ENCODE measurements at places on chromosomes 3 and 15.
A peak's percentile ranks its signal among the peaks of the same experiment; 100 is the strongest.

GRCh38 chr15:75042730-75043508 is 19.5 kb downstream of the PPCDC start:
- DNase-seq: peak; percentile 49

- DNase-seq: peak; percentile 92
Observed at GRCh38 chr3:128075522-128076482, 23.6 kb downstream of the SEC61A1 start.

GRCh38 chr3:56664823-56665222 is 18.2 kb downstream of the TASOR start:
- no peak for DNase-seq

DNA sequence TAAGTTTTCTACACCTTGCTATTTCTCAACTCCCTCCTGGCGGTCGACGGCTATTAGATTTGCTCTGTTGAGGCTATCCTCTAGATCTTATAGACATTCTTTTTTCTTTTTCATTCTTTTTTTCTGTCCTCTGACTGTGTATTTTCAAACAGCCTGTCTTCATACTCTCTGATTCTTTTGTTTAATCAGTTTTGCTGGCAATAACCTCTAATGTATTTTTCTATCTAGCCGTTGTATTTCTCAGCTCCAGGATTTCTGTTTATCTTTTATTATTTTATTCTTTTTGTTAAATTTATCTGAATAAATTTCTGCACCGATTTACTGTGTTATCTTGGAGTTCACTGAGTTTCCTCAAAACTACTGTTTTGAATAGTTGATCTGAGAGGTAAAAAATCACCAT is 31.5 kb downstream of the NLGN1 start:
- no peak for DNase-seq

- no peak for DNase-seq
Observed at GRCh38 chr3:163983940-163984339, 1094.4 kb downstream of the SI start.

GRCh38 chr3:51982352-51982837 is 940 bp upstream of the ACY1 start:
- peak; percentile 38 for DNase-seq

GRCh38 chr3:47976135-47976732 is 40.0 kb downstream of the MAP4 start:
- no peak for DNase-seq

DNA sequence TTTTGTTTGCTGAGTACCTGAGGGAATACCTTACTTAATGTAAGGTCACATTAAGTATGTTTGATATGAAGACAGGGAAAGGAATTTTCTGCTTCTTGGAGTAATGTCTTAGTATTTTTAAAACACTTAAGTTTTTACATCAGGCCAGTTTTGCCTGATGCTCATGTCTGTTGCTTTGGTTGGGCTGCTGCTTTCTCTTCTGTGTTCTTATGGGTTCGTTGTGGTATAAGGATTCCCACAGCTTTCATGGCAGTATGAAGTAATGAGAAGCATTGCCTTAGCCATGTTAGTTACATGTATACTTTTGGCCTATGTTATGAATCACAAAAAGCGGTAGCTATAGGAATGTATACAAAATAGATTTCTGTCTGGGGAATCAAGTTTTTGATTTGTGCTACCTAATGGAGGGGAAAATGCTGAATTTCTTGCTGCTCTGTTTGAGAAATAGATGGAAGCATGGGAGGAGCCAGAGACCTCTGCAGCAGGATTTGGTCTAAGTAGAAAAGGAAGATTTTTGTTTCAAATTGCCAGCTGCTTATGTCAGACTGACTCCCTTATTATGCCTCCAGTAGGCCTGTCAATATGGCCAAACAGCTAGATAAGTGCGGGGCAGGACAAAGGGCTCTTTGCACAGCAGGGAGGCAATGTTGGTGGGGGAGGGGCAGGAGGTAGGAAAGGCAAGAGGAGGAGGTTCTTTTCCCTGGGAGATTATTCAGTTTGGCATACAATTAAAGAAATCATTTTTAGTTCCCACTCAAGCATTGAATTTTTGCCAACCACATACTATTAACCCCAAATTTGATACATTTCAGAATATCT is 5.2 kb downstream of the SETD5 start:
- peak; percentile 45 for DNase-seq

- DNase-seq: no peak
Observed at GRCh38 chr3:150911771-150912170, 6.5 kb upstream of the MINDY4B start.

DNA sequence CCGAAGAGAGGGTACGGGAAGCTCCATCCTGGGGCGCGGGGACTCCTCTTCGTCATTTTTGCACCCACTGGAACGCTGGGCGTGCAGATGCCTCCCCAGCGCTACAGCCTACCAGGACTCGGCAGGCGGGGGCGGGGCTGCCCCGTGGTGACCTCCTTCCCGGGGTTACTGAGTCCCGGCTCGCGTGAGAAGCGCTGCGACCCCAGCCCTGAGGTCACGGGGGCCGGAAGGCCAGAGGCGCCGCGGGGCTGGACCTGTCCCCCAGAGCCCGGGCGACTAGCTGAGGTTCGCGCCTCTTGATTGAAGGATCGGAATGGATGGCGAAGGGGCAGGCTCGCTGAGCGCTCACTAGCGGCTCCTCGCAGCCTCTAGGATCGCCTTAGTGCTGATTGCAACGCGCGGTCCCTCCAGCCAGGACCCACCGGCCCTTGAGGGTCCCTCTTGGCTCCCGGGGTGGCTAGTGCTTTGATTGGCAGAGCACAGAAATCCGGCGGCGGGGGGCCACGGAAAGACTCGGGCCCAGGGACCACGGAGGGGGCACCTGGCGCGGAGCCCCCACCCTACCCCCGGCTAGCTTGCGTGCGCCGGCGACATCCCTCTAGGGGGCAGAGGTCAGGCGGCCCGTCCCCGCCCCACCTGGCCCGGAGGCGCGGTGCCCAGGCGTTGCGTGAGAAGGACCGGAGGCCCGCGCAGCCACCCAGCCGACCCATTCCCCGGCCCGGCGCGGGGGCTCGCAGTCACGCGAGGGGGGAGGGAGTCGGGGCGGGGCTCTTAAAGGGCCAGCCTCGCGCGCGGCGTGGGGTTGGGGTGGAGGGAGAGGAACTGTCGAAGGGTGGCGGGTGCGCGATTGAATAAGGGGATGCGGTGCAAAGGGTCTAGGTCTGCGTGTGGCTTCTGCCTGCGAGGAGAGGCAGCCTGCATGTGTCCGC is 781 bp upstream of the CYP1A1 start:
- no peak for DNase-seq

GRCh38 chr3:83460052-83460451 is 1498.7 kb upstream of the CADM2 start:
- no peak for DNase-seq

DNA sequence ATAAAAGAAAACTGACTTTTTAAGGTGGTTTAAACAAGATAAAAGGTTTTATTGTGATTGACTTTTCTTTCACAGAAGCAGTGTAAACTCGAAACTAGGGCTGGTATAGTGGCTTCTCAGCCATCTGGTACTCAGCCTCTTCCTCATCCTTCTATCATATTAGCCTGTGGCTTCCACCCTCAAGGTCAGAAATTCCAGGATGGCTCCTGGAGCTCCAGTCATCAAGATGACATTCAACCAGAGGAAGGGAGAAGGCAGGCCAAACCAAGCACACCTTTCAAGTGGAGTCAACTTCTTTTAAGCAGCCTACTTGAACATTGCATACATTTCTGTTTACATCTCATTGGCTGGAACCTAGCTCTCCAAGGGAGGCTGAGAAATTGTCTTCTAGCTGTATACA is 1.3 kb upstream of the MESD start:
- DNase-seq: no peak

- no peak for DNase-seq
Observed at GRCh38 chr15:92425578-92426225, 32.0 kb downstream of the ST8SIA2 start.

- no peak for DNase-seq
Observed at GRCh38 chr3:58776231-58776630, 109.7 kb upstream of the FAM3D start.

DNA sequence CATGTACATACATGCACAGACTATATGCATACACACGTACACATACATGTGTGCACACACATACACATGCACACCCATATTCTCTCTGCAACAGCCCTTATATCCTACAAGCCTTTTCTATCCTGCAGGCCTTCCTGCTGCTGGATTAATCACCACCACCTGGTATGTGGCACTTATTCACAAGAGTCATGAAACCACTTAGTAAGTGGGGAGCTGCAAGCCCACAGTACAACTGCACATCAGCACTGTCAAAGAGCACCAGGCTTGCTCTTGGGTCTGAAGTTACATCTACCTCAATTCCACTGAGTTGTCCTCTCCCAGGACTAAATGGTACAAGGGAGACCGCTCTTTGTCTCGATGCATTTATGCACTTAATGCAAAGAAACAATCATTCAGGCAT is 233.2 kb downstream of the KLF13 start:
- DNase-seq: no peak

DNA sequence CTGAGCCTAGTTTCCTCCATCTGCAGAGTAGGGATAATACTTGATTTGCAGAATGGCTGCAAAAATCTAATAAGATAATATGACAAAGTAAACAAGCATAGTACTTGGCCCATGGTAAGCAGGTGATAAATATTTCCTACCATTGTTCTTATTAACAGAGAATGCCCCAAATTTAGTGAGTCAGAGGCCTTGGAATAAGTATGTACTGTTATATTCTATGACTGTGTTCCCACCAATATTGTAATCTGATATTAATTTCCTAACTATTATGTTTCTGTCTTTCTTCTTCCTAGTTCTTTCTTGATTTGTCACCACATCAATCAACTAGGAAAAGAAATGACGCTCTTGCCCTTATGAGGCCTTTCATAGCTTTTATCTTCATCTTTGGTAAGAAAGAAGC is 178.4 kb upstream of the SLC2A2 start:
- DNase-seq: no peak

DNA sequence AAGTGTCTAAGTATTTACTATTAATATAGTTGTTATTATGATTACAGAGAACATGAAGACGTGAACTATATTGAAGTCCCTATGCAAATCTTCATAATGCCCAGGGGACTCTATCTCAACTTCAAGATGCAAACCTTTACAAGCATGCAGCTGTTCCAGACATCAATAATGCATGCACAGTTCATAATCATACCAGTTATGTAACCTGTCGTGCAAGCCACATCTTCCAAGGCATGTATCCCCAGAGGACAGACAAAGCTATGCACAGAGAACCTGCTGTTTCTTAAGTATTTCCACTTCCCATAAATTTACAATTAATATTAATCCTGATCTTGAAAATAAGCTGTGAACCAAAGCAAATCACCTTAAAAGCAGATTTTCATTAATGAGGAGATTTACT is 534.1 kb downstream of the TUSC7 start:
- DNase-seq: no peak

DNA sequence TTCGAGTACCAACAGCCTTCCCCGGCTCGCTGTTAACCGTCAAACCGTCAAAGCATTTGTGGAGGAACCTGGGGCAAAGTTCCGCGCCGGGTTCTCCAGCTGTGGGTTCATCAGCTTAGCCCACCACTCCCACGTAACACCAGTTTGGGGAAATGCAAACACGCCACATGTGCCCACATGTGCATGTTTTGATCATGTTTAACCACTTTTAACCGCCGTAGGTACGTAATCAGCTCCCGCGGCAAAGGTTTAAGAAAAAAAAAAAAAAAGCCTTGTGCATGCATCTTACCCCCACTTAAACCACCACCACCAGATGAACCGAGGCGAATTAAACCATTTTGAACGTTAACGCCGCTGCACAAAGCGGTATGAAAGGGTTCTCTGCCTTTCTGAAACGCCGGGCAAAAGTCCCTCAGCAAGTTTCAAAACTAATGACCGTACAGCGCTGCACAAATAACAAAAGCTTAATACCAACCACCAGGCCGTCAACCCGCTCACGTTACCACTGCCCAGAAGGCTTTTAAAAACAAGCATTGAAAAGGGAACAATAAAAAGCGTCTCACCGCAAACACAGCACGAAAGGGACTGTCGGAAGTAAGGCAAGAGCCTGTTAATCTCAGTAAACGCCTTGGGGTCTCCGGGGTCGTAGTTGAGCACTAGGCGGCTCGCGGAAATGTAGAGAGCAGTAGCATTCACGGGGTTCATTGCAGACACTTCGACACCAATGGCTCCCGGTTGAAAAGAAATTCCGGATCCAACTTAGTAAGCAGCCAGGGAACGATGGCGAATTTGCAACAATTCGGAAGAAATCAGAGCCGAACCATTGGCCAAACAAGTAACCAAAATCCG is 1.5 kb downstream of the MSL2 start:
- DNase-seq: peak; percentile 25

- DNase-seq: no peak
Observed at GRCh38 chr15:94366781-94367180, 135.4 kb downstream of the MCTP2 start.

GRCh38 chr3:181948286-181948685 is 236.6 kb downstream of the SOX2 start:
- no peak for DNase-seq

- DNase-seq: no peak
Observed at GRCh38 chr15:68436680-68437079, 4.7 kb upstream of the ITGA11 start.

DNA sequence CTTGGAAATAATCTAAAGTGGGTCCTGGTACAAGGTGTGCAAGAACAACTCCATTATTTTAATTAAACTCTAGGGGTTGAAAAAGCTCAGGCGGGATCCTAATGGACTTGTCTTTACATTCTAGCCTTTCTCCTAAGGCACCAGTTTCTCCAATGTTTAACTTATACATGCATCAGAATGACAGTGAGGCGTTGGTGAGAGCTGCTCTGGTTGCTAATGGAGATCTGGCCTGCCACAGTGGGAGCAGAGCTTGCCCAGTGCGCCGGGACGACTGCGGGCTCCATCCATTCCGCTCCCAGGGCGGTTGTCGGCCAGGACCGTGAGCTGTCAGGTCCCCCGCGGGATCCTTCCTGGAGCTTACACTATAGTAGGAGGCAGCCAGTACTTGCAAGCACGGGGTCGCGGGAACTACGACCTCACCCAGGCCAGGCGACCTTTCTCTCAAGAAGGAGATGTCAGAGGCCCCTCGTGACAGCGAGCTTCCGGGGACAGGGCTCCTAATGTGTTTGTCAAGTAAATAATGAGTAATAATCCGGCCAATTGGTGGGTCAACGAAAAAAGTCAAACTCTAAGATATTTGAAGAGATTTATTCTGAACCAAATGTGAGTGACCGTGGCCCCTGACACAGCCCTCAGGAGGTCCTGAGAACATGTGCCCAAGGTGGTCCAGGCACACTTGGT is 991 bp upstream of the HIGD1A start:
- peak; percentile 34 for DNase-seq

DNA sequence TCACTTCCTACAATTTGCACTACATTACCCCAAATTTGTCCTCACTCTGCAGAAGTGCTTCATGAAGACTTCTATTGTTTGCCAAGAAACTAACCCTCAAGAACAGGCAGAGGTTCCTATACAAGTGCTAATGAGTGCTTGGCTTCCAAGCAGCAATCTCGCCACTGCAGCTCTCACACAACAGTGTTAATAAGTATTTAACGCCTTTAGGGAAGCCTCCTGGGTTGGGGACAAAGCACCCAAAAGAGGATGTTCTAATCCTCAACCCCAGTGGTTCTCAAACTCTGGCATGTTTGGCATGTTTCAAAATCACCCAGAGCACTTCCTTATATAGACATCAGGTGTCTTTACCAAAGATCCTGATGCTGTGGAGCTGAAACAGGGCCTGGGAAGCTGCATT is 64.6 kb downstream of the ZIC4 start:
- no peak for DNase-seq
